ENCODE measurements at places on chromosomes 1 and 21.

- DNase-seq, result no peak
Observed at GRCh38 chr1:21909787-21910503, 27.2 kb downstream of the HSPG2 start.

GRCh38 chr21:27802816-27803475 lies 836.1 kb upstream of the ADAMTS5 start:
- no peak for DNase-seq

GRCh38 chr1:228315945-228316588 lies 90.6 kb downstream of the TRIM11 start:
- DNase-seq, result no peak

GRCh38 chr1:178451529-178451928 lies 45.2 kb downstream of the CLEC20A start:
- DNase-seq, result no peak

DNA sequence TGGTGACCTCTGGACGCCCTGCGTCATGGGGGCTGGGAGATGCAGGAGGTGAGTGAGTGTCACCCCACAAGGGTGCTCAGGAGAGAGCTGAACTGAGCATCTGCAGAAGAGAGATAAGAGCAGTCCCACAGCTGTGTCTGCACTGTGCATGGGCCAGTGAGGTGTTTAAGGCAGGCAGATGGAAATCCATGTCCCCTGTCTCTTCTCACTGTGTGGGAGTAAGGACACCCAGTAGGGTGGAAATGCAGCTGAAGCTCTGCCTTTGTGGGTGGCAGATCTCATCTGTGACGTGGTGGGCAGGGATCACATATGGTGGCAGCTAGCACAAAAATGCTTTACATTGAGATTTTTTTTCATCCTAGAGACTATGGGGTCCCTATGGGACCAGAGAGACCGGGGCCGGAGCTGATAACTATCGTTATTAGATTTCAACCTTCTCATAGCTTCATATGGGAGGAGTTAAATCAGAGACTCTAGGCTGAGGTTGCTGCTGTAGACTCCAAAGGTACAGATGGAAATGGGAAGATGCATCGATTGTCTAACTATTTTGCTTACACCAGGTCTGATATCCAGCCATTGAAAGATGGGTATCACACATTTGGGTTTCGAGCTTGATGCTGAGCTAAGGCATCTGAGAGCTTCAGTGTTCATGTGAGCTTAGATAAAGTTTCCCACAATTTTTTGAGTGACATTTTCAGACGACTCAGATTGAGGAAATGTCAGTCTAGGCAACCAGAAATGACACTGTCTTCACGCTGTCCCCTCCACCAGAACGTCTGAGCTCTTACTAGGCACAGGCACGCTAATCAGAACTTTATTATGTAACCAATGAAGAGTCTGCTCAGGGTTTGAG lies 65.3 kb upstream of the PSEN2 start:
- DNase-seq, result no peak

- DNase-seq, result no peak
Observed at GRCh38 chr1:23869051-23869450, 961 bp upstream of the FUCA1 start.

DNA sequence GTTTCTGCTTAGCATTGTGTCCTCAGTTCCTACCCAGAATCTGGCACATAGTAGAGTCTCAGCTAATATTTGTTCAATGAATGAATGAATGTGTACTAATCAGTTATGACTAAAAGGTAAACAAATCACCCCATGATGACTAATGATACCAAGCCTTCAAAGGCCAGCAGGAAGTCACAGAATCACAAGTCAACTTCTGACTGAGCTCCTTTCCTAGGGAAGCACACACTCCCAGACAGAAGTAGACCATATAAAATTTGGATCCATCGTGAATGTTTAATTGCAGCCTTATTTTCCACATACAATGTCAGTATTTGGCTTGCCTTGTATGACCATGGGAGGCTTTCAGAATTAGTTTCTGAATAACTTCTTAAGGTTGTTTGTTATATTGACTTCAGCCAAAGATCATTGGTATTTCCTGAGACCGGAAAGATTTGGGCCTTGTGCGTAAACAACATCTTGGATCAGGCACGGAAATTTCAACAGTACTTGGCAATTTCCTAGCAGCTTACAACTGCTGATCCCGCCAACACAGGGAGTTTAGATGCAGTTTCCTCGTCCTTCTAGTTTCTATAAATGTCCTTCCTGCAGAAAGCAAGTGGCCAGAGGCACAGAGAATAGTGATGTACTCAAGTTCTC lies 185.9 kb upstream of the ATP1B1 start:
- no peak for DNase-seq

DNA sequence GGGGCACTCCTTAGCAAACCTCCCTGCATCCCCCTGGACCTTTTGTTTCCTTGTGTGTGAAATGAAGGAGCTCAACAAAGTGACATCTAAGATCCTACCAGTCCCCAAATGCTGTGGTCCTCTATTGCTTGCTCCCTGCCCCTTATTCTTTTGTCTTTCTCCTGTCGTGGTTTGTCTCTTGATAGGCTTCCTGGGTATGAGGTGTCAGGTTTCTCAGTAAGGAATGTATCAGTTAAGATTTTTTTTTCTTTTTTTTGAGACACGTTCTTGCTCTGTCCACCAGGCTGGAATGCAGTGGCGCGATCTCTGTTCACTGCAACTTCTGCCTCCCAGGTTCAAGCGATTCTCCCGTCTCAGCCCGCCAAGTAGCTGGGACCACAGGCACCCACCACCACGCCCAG lies 16.8 kb downstream of the CNIH3 start:
- no peak for DNase-seq

DNA sequence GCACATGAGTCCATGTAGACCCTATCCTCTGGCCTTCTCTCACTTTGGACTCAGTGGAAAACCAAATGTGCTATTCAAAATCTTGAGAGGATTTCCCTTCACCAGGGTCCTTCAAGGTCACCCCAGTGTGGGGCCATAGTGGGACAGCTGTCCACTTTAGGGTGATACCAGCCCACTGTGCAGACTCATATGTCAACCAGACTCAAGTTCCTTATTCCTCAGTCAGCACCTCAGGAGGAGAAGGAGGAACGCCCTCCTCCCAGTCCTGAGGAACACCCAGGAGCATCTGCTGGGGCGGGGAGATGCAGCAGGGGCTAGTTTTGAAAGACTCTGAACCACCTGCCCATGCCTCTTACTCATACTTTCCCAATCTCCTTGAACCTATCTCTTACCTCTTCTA lies 340.9 kb downstream of the MATN1 start:
- DNase-seq, result no peak

DNA sequence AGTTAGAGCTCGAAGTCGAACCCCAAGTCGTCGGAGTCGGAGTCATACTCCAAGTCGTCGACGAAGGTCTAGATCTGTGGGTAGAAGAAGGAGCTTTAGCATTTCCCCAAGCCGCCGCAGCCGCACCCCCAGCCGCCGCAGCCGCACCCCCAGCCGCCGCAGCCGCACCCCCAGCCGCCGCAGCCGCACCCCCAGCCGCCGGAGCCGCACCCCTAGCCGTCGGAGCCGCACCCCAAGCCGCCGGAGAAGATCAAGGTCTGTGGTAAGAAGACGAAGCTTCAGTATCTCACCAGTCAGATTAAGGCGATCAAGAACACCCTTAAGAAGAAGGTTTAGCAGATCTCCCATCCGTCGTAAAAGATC lies 12.1 kb downstream of the SON start:
- no peak for DNase-seq

DNA sequence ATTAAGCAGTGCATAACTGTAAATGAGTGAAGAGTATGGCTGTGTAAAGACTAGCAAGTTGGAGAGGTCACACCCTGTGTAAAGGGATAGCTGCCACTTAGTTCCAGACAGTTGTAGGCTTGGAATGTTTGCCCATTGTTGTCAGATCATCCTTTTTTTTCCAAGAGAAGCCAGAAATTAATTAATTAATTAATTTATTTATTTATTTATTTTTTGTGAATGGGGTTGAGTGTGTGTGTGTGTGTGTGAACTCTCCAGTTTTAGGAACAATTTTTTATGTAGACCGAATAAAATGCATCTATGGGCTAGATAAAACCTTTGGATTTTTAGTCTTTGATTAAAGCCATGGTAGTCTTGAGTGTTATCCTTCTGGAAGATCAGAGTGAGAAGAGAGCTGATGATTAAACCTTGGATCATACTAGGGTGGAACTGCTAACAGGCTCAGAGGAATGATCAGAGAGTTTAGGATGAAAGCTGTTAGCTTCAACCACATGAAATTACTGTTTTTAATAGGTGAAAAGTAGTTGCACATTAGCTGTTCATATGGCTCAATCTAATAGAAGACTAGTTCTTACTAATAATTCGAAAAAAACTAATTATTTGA lies 58.4 kb downstream of the OSBPL9 start:
- DNase-seq, result no peak

DNA sequence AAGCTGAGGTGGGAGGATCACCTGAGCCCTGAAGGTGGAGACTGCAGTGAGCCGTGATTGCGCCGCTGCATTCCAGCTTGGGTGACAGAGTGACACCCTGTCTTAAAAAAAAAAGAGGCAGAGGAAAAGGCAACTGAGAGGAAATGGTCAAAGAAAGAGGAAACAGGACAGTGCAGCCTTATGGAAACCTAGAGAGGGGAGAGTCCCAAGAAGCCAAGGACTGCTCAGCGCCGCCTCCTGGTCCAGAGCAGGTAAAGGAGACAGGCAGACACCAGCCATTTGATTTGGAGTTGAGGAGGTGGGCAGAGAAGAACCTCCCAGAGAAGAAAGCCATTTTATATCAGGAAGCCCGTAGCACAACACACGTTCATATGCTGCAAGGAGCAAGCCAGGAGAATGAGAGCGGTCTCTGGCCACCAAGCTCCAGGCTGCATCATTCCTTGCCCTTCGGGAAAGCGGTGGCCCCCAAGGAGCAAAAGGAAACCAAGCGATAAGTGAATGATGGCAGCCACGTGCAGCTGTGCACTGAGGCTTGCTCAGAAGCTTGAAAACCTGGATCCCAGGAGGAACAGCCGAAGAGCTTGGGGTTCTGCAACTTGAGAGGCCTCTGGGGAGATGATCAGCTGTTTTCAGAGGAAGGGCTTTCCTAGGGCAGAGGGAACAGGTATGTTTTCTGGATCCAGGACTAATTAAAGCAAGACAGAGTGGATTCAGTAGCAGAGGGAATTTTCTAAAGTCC lies 33.7 kb downstream of the LRRC42 start:
- DNase-seq, result no peak
